ENCODE measurements at places on chromosomes 4 and X.

DNA sequence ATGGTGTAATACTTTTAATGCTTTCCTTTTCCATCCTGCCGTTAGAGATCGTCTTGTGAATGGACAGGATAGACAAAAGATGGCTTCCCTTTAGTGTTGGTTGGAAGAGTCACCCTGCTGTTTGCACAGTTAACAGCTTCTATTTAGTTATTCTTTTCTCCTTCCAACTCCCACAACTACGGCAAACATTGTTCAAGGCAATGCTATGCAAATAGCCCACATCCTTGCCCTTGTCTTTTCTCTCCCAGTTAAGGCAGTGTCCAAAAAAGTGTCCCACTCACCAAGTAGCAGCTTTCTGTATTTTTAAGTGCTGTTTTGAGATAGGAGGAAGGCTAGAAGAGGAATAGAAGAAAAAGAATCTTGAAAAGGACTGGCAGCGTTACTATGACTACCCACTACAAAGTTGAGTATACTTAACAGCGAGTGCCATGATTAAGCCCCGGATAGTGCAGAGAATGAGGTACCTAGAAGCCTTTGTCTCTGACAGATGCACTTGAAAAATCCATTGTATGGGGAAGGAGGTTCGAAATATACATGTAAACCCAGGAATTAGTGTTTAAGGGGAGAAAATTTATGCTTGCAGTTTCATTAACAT lies 12.1 kb upstream of the RUFY3 start:
- no peak for DNase-seq

DNA sequence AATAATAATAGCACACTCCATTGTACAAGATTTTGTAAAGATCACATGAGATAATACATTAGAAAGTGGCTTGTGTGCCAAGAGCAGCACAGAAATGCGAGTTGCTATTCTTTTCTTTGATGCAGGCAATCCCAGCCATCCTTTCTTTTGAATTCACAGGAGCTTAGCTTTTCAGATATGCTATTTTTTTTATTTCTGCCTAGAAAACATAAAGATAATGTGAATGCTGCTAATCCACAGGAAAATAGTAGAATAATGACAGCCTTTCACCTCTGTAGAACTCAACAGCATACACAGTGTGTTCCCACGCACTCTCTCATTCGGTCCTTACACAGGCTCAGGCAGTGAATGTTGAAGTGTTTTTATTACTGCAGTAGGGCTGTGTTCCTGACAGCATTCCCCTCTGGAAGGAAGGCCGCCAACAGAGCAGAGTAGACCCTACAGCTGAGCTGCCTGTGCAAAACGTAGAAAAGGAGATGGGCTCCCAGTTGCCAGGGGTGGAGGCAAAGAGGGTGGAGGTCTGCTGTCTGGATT lies 138.8 kb upstream of the TAPT1 start:
- DNase-seq = no peak

DNA sequence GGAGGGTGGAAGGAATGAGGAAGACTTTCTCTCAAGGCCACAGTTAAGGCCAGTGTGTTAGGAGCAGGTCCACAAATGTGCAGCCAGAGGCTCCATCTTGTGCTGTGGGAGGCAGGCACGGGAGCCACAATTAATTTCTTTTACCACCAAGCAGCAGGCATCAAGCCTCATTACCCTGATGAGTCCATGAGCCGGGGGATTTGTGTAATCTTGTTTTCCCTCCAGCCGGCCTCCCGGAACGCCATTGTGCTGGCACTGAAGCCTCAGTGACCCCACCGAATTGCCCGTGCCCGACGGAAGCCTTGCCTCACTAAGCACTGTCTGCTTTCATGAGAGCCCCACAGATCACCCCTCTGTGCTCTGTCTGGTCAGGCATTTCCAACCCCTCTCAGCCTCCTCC lies 154.7 kb upstream of the STX18 start:
- no peak for DNase-seq

DNA sequence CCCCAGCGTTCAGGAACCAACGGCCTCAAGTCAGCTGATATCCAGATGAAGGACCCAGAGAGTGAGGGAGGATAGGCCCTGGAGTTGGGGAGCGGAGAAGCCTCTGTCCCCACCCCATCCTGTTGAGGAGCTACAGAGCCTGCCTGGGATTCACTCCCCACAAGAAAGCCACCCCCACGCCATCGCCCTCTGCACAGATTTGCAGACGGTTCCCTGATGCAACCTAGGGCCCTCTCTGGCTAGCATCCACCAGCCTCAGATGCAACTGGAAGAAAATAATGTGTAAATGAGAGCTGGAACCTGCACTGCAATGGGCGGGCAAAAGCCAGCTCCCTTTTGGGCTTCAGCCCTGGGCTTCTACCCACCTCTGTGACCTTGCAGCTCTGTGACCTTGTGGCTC lies 185.6 kb downstream of the BCOR start:
- no peak for DNase-seq

DNA sequence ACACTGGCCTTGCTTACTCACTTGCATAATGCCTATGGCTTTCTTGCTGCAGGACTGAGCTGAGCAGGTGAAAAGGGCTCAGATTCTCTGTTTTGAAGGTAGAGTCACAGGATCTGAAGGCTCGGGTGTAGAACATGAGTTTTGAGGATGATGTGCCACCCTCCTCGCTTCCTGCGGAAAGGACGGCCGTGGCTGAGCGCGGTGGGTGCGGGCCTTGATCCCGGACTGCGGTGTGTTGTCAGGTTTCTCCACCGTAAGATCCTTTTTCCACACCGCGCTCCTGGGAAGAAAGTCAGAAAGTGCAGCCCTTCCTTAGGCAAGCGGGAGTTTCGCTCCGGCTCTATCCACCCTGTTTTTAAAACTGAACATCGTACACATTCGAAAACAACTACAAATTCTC lies 36.2 kb downstream of the ZFP42 start:
- no peak for DNase-seq

DNA sequence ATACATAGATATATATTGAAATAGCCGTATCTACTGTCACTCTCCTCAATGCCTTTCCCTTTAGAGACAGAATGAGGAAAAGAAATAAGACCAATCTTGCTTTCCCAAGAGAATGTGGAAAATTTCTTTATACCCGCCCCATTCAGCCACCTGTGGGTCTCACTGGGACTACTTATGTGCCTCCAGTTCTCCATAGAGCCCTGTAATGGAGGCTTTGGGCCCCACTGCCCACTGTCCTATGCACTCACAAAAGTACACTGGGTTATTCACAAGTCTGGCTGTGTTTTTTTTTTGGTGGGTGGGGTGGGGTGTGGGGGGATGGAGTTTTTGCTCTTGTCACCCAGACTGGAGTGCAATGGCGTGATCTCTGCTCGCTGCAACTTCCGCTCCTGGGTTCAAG lies 70.4 kb upstream of the ELOVL6 start:
- DNase-seq = no peak

DNA sequence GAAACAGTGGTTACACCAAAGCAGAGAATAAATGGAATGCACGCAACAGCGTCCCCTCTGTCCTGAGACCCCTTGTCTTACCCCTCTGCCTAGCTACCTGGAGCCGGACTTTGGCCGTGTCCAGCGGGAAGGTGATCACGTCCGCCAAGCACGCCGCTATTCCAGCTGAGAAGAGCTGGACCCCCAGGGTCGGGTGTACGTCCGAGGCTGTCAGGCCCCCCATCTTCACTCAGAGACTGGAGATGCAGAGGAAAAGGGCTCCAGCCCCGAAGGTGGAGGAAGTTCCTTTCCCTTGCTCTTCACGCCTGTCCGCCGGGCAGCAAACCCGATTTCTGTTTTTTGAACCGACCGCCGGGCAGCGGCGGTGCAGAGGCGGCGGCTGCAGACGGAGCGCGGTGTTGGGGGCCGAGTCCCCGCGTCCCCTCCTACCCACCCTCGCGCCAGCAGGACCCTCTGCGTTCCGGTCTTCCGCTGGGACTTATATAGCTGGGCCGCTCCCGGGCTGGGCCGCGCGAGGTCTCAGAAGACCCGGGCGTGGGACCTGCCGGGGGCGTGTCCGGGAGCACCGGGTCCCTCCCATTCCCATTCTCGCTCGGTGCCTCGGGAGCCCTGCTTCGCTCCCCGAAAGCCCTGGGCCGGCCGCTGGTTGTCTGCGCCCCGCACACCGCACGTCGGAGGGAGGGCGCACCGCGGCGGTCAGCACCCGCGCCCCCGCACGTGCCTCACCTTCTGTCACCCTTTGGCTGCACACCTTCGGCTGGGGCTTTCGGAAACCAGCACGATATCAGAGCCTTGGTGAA lies at the start of gene UCP1:
Gene UCP1, minus strand, starts transcription at position 455 of the 800 bp plus-strand sequence. Its CDS starts 232 bp downstream, at position 223.
- DNase-seq = no peak

DNA sequence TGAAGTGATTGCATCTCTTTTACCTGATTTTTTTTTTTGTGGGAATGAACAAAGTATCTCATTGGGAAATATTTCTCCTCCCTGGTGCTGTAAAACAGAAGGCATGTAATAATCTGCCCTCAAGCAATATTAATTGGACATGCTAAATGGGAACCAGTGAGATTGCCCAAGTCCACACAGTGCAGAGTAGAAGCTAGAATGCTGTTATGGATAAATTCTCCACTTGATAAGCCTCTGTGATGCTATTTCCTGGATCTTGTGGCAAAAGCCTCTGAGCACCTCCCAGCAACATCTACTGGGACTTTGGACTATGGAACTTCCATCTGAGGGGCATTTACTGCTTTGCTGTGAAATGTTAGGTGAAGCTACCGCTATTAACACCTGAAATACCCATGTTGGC lies 46.9 kb upstream of the YTHDC1 start:
- DNase-seq = no peak

DNA sequence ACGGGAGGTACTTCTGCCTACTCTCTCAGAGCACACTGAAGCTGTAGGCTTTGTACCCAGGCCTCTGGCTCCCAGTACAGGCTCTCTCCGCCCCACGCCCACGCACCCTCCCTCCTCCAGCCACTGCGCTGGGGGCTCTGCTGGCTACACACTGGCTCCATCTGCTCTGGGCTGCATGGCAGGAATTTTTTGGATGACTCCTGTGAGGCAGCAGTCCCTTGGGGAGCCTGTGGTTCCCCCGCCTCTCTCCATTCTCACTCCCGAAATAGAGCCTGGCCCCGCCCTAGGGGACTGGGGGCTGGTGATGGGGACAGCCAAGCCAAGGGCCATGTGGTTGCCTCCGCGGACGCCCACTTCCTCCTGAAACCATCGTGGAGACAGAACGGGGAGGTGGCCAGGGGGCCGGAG lies 58.1 kb upstream of the ADRA2C start:
- DNase-seq = no peak

DNA sequence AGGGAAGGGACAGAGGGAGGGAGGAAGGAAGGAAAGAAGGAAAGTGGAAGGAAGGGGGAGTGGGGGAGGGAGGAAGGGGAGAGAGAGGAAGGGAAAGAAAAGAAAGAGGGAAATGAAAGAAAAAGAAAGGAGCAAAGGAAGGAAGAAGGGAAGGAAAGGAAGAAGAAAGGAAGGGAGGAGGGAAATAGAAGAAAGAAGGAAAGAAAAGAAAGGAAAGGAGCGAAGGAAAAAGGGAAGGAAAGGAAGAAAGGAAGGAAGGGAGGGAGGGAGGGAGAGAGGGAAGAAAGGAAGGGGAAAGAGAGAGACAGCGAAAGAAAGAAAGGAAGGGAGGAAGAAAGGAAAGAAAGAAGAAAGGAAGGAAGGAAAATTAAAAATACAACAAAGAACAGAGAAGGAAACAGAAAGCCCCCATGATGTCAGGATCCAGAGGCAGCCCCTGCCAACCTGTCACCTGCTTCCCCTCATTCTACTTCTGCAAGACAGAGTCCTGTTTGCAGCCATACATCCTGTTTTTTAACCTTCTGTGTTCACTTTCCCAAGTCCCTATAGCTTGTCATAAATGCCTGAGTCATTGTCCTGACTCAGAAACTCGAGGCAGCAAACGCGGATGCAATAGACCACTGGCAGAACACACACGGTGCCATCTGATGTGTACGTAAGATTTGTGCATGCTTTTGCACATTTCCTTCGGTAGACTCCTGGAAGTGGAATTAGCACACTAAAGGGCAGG lies 77.0 kb upstream of the C4orf50 start:
- DNase-seq = no peak

DNA sequence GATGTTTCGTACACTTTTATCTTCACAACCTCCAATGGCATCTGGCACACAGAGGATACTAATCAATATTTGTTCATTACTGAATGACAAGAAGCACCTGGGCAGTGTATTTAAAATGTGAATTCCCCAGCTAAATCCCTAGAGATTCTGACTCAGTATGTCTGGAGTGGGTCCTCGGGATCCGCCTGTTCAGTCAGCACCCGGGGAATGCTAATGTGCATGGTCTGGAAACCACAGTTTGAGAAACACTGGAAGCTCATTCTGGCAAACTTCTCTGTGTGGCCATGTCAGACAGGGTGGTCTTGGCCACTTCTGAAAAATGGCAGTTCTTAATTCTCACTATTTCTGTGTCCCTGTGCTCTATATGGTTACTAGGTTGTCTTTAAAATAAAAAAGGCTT lies 138.8 kb upstream of the VCX start:
- no peak for DNase-seq

DNA sequence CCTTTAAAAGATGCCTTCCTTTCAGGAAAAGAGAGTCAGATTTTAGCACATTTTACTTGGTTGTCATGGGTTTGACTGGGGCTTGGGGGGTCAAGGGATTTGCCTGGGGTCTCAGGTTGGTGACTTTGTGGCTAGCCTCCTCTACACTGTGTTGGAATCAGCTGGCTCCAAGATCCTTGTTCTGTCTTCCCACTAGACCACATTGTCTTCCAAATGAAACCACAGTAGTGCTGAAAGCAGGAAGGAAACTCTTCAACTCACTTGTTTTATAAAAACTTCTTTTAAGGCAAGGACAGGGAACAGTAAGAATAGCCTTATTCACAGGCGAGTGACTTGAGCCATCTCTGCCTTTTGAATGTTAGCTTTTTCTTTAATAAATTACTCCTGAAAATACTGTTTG lies 37.0 kb upstream of the OTUD4 start:
- no peak for DNase-seq

- no peak for DNase-seq
These were observed 5.0 kb upstream of the SDAD1 start for GRCh38 chr4:75995727-75996126.

DNA sequence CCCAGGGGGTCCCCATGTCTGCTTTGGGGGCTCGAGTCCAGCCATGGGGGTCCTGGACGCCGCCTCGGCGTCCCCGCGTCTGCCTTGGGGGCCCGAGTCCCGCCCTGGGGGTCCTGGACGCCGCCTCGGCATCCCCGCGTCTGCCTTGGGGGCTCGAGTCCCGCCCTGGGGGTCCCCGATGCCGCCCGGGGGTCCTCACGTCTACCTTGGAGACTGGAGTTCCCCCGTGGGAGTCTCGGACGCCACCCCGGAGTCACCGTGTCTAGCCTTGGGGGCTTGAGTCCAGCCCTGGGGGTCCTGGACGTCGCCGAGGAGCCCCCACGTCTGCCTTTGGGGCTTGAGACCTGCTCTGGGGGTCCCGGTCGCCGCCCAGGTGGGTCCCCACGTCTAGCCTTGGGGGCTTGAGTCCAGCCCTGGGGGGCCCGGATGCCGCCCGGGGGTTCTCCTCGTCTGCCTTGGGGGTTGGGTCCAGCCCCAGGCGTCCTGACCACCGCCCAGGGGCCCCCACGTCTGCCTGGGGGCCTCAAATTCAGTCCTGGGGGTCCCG lies 1.1 kb upstream of the GTPBP6 start:
- DNase-seq = peak; percentile 91

GRCh38 chrX:151609222-151609621 lies 45.7 kb downstream of the PASD1 start:
- DNase-seq = no peak

GRCh38 chrX:111005166-111005565 lies 90.8 kb upstream of the PAK3 start:
- no peak for DNase-seq
